ENCODE measurements at places on chromosomes 11 and 22.

DNA sequence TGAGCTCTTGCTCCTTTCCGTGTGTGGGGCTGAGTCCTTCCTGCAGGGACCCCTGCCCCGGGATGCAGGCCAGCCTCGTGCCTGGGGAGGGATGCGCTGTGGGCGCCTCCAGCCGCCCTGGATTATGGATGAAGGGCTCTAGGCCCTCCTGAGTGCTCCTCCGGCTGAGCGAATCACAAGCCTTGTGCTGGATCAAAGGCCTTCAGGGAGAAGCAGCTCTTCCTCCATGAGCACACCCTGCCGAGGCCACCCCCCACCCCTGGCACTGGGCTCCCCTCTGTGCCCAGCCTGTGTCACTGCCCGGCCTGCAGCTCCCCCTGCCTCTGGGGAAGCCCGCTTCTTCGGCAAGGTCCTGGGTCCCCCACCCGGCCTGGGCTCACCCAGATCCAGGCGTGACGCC, 43.8 kb downstream of the BRSK2 start:
- DNase-seq = no peak

- DNase-seq = no peak
Observed at GRCh38 chr22:22891139-22891621, 3.6 kb downstream of the IGLL5 start.

DNA sequence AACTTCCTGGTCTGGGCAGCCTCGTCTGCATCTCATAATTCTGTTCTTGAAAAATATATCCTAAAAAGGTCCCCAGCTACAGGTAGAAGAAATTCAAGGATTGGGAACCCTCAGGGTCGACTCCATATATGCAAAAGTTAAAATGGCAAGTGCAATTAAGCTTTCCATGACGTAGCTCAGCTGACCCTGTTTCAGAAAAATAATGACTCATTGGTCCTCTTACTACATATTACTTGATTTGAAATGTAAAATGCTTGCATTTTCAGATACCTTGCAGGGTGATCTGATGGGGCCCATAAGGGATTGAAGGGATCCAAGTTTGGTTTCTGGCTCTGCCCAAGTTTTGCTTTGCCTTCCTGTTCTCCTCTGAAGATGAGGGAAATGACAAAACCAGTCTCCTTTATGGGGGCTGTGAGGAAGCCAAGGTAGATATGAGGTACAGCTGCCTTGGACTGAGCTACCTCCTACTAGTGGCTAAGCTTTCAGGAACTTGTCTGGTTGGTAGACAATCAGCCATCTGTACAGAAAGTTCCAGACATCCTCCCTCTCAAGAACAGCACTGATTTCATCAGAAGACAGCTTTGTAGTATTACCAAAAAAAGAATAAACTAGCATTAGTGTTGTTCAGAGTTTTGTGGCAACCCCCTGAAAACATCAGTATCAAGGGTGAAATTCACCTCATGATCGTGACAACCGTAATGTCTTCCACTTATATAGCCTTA, 177.3 kb downstream of the DBX1 start:
- DNase-seq = no peak

DNA sequence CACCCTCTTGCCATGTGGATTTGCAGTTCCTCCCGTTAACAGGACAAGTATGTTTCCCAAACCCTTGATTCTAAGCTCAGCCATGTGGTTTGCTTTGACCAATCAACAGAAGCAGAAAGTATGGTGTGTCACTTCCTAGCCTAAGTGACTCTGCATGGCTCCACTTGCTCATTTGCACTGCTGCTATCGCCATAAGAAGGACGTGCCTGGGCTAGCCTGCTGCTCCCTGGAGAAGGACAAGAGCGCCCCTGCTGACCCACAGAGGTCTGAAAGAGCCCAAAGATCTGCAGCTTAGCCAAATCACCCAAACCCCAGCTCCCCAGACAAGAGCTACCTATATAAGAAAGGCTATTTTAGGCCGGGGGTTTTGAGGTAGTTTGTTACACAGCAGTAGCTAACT, 18.0 kb downstream of the TBRG1 start:
- no peak for DNase-seq

DNA sequence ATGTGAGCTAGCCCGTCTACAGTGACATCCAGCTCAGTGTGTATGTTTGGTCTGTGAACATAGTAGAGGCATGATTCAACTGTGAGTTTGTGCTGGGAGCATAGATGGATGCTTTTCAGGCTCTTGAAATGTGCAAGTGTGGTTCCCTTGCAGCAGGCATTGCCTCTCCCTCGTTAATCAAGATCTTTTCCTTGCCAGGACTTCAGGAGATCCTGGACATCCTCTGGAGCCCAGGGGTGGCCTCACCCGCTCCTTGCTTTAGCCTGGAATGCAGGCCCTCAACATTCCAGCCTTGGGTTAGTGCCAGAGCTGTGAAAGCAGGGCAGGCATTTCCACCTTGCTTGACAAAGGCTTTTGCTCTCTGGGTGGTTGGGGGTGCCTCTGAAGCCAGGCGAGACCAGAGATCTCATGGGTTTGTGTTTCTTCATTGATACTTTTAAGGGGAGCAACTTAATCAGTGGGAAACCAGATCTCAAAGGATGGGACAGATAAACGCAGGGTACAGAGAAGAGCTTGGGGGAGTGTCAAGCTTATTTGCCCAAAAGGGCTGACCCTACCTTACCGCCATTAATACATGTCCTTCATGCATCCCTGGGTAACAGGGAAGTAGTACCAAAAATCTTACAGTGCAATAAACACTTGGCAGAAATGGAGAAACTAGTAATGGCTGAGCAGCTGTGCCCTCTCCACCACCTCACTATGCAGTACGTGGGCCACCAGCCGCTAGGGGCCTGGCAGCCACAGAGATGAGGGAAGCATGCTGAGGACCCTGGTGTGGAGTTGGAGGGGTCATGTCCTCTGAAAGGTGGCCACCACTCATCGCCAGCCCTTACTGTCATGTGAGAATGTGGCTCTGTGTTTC, 72.1 kb downstream of the PTPRJ start:
- DNase-seq = no peak

- DNase-seq = no peak
Observed at GRCh38 chr22:46237453-46238124, 12.5 kb downstream of the CDPF1 start.

DNA sequence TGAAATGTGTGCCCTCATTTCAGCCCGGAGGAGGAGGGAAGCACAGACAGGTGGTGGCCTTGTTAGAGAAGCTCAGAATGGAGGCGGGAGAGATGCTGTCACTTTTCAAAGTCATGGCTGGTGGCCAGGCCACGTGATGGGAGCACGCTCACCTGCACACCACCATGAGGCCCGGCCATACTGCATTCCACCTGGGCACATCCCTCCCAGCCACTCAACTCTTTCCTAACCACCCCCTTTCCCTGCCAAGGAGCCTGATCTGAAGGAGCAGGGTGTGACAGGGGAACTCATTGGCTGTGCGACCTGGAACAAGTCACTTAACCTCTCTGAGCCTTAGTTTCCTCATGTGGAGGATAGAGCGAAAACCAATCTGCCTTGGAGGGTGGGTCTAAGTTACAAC, 364.5 kb downstream of the CTTN start:
- no peak for DNase-seq

GRCh38 chr22:26589367-26589844, 526 bp downstream of the TPST2 start:
- no peak for DNase-seq

GRCh38 chr22:36213586-36213985, 12.0 kb upstream of the APOL4 start:
- DNase-seq = no peak

GRCh38 chr11:42161886-42162285, 702.4 kb upstream of the LRRC4C start:
- no peak for DNase-seq

- DNase-seq = no peak
Observed at GRCh38 chr22:17754233-17754925, 19.9 kb downstream of the BID start.

GRCh38 chr22:17237038-17237668, 17.9 kb upstream of the ADA2 start:
- DNase-seq = no peak

GRCh38 chr22:32848226-32848625, 46.7 kb downstream of the TIMP3 start:
- no peak for DNase-seq

DNA sequence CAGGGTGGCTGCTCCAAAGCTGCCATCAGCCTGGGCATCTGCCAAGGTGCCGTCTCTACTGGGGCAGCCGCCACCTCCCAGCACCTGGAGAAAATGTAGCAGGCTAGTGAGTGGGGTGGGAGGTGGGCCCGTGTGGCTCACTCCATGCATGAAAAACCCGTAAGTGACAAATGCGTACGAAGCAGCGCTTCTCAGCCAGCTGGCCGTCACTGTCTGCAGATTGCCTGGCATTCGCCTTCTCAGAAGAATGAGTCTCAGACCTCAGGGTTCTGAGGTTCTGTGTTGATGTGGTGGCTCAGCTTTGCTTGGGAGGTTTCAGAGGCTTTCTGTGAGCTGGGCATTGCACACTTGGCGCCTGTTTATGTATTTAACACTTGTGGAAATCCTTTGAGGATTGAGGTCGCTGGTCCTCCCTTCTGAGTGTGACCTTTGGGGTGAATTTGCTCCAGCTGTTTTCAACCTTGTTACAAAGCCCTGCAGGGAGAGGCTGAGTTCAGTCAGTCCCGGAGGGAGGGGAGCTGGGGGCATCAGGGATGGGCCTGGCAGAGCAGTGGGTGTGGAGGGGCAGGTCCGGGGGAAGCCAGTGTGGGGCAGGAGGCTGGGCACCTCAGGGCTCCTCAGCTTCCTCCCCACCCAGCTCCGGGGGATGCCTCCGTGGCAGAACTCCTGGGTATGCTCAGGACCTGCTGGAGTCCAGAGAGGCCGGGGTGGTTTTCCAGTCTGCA, 977.0 kb downstream of the TBC1D22A start:
- DNase-seq = no peak

DNA sequence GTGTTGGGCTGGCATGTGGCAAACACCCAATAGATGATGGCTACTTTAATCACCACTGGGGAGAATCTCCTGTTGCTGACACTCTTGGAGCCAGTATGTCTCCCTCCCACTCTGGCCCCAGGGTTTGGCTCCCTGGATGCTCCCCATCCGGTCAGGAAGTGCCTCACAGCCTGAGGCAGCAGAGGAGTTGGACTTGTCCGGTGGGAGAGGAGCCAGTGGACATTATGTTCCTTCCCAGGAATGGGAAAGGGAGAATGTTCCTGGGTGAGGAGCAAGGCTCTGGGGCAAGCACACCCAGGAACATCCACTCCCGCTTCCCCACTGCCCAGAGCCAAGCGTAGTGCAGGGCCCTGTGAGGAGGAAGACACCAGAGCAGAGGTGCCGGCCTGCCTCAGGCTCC, 84.6 kb upstream of the NAV2 start:
- no peak for DNase-seq

DNA sequence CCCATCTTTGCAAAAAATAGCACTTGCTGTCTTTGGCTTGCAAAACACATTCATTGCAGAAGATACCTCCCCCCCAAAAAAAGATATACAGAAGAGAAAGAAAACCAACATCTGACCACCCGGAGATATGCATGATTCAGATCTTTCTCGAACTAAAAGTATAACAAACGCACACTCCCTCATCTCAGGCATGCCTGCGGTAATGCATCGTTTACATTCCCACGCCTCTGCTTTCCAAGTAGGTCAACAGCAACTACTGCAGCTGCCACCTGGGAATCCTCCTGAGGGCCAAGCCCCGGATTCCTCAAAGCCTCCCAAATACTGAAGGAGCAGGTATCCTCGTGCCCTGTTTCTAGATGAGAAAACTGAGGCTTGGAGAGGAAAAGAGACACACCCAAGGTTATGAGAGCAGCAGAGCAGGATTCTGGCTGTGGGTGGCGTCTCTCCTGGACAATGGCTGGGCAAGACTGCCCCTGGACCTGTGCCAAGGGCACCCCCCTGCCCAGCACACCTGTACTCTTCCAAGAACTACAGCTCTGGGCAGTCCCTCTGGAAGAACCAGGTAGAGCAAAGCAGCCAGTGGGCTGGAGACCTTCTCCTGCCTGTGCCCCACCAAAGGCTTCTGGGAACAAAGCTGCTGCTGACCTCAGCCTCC, 38.1 kb downstream of the NUP50 start:
- DNase-seq = no peak

DNA sequence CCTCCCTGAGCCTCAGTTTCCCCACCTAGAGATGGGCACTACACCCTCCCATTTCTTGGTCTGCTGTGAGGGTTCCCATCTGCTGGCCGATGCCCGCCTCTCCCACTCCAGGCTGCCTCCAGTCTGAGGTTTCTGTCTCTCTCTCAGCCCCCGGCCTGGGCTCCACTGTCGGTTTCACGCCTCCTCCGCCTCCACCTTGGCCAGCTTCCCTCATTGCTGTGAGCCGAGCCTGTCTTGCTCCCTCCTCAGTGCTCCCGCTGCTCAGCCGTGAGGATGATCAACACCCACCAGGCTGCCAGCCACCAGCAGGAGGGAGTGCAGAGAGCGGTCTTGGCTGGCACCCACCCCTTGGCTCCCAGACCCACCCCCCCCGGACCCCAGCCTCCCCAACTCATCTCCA, 61.0 kb downstream of the CYTH4 start:
- DNase-seq = no peak

GRCh38 chr22:30770716-30771115, 76.0 kb downstream of the OSBP2 start:
- DNase-seq = no peak

GRCh38 chr11:1051356-1052132, 15.0 kb upstream of the MUC6 start:
- no peak for DNase-seq

- DNase-seq = no peak
Observed at GRCh38 chr11:44899959-44900358, 50.7 kb downstream of the TP53I11 start.

- no peak for DNase-seq
Observed at GRCh38 chr11:83726316-83726715, 440.1 kb upstream of the CCDC90B start.

DNA sequence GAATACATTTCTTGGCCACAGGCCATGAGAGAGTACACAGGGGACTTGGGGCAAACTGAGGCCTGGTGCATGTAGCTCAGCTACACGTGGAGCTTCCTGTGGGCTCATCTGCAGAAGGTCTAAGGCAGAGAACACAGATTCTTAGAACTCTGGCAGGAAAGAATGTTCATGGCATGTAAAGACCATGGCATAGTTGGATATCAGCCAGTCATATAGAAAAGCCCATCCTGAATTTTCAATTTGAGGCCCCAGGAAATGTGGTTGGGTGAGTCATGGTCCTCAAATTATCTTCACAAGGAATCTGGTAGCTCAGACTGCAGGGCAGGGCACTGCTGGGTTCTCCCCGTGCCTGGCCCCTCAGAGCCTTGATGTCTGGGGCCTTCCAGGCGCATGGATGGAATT, 13.7 kb upstream of the ST3GAL4 start:
- DNase-seq = no peak
